NCI-H748 treated with DMSO at 0.1 percent for 48 hours (cell line): ENCODE measurements at places on chromosomes 13 and 19.

DNA sequence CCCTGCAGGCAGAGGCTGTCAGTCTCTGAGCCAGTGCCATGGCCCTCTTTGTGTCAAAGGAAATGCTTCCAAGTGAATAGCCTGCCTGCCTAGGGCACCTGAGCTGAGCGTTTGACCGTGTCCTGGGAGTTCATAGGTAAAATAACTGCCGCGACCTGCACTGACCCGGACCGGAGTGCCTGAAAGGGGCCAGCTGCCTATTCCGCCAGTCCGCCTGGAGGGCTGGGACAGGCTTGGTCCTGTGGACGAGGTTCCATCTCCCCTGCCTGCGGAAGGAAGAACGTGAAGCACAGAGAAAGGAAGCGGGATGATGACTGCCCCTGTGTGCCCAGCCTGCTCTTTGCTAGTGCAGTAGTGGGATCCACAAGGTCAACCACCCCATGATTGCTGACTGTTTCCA lies 17.5 kb upstream of the ZNF492 start:
- no peak for DNase-seq

DNA sequence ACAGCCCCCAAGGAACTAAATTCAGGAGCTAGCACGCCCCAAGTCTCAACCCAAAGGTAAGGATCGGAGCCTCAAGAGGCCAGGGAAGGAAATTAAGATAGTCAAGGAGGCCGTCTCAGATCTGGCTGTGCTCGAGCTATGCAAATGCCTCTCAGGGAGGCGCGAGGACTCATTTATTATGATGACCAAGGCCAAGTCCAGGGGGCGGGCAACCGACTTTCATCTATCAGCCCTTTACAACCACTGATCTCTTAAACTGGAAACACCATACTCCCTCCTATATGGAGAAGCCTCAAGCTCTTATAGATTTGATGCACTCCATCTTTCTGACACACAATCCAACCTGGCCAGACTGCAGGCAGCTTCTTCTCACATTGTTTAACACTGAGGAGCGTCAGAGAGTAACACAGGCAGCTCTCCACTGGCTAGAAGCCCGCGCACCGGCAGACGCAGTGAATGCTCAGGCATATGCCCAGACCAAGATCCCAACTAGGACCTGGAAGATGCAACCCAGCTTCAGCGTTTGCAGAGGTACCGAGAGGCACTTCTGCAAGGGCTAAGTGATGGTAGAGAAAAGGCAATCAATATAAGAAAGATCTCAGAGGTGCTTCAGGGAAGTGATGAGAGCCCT lies 9.6 kb upstream of the SLC15A1 start:
- DNase-seq, result no peak

GRCh38 chr19:39001041-39001440 lies 25.5 kb upstream of the FBXO17 start:
- no peak for DNase-seq

- no peak for DNase-seq
Observed at GRCh38 chr13:51449018-51449417, 3.8 kb downstream of the INTS6 start.

DNA sequence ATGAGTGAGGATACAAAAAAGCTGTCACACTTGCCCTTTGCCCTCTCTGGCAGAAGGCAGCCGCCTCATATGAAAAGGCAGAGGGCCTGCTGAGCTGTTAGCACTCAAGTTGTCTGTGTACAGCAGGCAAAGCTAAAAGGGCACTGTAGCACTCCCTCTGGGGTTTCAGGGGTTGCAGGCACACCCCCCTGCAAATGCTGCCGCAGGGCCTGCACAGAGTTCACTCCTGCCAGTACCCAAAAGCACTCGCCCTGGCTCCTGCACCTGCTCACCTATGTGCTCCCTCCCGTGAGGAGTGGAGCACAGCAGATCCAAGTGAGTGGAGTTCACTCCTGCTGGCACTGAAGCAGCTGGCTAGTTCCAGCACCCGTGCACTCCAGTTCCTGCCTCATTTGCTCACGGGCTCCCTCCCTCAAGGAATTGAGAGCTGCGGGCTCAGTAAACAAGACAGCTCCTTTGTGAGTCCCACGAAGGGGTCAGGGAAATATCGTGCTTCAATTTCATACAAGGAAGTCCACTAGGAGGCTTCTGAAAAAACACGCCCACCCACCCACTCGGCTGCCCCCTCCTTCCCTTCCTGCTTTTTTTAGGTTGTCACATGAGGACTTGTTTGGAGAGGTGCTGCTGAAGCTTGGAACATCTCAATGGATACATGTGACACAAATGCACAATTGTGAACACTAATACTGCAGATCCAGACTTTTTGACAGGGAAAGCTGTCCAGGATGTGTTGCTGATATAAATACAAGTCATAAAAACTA lies 9.9 kb upstream of the RCBTB2 start:
- DNase-seq, result no peak

DNA sequence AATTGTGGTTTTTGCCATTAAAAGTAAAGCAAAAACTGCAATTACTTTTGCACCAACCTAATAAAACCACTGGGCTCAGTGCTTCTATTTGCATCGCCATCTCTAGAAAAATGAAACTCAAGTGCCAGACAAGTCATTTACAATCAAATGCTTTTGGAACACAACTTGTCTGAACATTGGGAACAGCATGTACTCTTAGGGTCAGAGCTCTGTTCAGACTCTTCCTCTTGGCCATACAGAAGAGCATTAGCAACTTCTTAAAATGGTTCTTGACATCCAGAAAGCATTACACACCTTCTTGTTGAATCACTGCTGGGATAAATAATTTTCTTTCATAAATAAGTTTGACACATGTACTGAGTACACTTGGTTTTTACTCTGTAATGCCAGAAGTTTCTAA lies 272.5 kb downstream of the DCLK1 start:
- no peak for DNase-seq

DNA sequence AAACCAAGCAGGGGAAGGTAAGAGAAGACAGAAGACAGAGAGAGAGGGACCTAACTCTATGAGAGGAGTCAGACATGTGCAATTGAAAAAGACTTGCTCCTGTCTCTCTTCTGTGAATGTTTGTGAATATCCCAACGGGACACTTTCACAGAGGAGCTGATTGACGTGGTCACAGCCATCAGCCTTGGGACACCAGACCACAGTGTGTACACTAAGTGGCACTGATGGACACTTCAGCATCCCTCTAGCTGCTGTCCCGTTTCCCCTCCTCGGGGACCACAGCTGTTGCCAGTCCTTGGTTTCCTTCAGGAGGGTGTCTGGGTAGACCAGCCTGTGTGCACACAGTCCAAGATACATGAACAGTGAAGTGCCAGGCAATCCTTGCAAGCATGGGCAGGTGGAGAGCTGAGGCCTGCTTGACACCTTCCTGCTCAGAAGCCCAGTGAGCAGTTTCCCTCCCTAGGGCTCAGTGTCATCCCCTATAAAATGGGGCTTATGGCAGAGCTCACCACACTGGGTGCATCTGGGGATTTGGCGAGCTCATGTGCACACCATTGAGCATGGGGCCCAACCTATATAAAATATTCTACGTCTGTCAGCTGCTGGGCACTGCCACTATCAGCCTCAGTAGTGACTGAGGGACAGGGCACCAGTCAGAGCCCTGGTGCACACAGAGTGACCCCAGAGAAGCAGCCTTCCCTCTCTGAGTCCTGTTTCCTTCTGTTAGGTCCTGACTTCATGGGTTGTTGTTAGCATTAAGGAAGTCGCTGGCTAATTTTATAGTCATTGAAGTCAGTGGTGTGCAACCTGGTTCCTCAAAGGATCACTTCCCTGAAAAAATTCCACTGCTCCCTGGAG lies 4.3 kb upstream of the USF2 start:
- no peak for DNase-seq

DNA sequence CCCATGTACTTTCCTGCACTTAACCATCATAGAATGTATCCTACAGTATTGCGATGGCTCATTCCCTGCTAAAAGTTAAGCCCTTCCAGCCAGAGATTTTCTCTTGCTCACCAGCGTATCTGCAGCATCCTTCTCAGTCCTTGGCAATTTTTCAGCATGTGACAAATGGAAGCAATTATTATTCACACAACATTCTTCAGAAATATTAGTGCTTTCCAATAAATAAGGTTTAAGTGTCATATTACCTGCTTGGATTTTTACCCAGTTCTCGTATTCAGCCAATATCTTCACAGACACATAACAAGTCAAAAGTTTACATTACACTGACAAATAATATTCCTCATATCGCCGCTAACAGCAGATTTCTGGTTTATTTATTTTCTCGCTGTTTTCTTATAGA lies 82.3 kb downstream of the POU4F1 start:
- no peak for DNase-seq
